ENCODE measurements at places on chromosomes 4 and X.

GRCh38 chr4:48296365-48296764 lies 26.7 kb upstream of the TEC start:
- DNase-seq = no peak

- peak; percentile 67 for DNase-seq
Measured at GRCh38 chr4:108919226-108919893, 156.5 kb upstream of the ETNPPL start.

DNA sequence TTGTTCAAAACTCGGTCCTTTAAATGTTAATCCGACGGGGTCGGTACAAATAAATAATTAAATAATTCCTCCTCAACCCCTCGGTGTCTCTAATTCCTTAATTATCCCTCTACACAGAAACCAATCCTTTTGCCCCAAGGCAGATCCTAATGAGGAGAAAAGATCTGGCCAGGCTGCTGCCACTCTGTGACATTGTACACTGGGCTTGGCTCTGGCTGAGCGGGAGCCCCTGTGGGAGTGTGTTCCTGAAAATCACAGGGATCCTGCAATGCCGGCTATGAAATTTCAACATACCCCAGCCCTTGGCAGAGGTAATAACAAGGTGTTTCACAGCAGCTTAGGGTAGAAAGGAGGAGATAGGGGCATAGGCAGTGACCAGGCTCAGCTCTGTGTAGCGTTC lies 96.0 kb downstream of the DHRSX start:
- no peak for DNase-seq

DNA sequence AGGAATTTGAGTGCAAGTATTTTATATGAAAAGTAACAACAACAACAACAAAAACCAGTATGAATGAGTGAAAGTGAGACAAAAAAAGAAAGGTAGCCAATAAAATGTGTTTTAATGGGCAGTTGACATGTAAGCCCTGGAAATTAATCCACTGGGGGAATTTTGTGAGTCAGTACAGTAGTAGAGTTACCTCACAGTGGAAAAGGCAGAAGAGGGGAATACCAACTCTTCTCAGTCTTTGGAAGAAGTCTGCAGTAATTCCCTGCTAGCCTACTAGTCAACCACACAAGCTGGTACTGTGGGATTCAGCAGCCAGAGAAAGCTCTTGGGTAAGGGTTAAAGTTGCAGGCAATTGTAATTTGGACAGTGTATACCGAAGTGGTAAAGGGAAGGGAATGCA lies 76.3 kb upstream of the IL15 start:
- DNase-seq = no peak

GRCh38 chr4:174320494-174321199 lies 36.9 kb downstream of the CEP44 start:
- no peak for DNase-seq

DNA sequence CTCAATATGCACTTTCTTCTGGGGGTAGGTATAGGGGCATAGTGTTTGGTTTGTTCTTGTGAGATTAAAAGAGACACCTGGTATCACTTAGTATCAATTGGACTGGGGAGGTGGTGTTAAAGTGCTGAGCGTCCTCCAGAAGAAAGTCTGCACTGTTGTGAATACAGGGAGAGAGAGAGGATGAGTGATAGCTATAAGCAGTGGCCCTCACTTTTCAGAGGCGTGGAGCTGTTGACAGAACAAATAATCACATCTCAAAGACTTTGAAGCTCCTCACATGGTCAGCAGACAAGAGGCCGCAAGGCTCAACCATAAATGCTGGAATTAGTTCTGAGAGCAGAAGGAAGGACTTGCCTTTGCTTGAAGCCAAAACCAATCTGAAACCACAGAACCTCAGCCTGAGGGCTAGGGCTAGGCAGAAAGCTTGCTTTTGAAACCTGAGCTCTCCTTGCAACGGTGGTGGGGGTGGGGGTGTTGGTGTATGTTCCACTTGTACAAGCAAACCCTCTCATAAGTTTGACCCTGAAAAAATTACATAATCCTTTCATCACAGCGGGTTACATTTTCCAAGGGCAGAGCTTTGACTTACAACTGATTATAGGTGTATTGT lies 123.2 kb upstream of the SCML1 start:
- DNase-seq = peak; percentile 31

- no peak for DNase-seq
Measured at GRCh38 chr4:113052379-113052951, 3.0 kb downstream of the ANK2 start.

DNA sequence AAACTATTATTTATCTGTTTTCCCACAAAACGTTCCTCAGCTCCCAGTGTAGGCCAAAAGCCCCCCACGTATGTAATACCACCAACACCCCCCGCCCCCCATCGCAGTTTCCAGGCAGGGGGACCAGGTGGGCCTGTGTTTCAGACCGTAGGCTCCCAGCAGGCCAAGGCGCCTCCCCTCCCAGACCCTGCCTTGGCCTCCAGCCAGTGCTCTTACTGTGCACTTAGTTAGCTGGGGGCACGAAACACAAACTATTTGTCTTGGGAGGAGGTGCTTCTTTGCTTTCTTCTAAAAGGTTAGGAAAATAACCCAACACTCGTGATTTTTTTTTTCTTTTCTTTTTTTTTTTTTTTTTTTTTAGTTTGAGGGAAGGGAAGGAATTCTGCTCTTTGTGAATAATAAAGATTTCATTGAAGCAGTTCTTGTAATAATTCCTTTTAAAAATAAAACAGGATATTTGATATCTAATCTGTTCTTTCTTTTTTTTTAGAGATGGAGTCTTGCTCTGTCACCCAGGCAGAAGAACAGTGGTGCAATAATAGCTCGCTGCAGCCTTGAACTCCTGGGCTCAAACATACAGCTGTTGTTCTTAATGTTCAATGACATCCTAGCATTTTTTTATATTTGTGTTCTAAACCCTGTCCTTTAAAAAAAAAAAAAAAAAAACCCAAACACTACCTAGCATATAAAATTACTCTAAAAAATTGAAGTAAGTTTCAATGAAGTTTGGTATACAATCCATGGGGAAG lies 83.0 kb upstream of the CLDN34 start:
- peak; percentile 13 for DNase-seq

- peak; percentile 40 for DNase-seq
Measured at GRCh38 chr4:88159229-88159725, 838 bp upstream of the ABCG2 start.

- no peak for DNase-seq
Measured at GRCh38 chr4:52057196-52057595, 6.1 kb downstream of the SPATA18 start.

- no peak for DNase-seq
Measured at GRCh38 chr4:32789026-32789608, 2068.9 kb downstream of the PCDH7 start.

DNA sequence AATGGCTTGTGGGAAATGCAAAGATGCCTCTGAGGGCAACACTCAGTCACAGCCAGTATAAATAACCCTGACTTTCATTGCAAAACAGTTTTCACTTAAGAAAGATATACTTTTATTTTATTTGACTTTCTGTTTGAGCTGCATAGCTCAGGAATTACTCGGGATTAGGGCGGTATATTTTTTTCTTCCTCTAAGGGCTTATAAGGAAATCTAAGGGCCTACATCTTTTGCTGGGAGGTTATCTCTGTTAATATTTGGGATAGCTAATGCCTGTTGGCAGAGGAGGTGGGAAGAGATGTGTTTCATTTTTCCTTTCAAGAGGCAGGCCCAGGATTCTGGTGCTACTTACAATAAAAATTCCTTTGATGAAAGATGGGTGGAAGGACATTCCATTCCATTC lies 28.8 kb upstream of the EGFL6 start:
- no peak for DNase-seq

DNA sequence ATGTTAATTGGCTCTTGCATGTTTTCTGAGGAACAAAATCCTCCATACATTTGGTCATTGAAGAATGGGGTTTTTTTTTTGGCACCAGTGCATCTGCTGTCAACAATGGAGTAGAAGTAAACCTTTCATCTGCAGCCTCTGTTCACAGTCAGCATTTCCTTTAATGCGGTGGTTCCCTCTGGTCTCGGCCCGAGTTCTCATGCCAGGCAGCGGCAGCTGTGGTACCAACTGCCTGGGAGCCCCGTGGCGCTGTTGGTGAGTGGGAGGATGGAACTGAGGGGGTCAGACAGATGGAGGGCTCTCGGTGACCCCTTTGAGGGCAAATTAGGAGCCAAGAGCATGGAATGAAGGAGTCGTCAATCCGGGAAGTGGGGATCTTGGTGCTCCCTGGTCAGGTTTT lies 114.7 kb downstream of the AFF1 start:
- no peak for DNase-seq

DNA sequence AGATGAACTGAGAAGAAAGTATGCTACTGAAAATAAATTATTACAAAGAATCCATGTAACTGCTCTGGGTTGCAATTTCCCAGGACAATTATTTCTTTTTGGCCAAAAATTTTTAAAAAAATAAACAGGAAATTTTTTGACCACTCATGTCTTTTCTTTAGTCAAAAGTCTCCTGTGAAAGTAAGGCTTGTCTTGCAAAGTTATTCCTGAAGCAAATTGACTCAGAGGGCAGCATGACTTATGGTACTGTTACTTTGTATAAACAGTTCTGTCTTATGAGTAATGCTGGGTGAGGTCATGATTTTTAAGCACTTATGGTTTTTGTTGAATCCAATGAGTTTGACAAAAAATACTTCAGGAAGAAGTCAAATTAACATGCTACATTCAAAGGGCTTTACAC lies 292.8 kb upstream of the ARSJ start:
- no peak for DNase-seq

DNA sequence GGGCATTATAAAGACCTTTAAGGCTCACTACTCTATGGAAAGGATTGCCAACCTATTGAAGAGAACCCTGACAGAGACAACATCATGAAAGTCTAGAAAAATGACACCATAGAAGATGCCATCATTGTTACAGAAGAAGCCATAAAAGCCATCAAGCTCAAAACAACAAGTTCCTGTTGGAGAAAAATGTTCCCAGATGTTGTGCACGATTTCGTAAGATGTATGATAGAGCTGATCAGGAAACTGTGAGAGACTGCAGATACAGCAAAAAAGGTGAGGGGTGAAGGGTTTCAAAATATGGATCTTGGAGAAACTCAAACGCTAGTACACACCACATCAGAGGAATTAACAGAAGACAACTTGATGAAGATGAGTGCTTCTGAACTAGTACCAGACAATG lies 53.3 kb downstream of the WDFY3 start:
- DNase-seq = no peak

DNA sequence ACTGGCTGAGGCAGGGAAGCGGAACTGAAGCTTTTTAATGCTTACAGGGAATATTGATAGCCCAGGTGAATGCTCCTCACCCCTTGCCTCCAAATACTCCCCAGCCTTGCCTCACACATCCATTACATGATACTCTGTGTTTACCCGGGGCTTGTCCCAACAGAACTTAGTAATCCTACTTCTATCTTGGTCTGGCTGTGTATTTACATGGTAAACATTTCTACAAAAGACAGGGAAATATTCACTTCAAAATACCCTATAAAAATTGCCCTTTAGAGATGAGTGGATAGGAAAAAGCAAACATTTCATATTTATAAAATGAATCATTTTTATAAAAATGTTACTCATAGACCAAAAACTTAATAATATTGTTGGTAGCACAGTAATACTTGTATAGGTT lies 120.1 kb downstream of the NHS start:
- DNase-seq = no peak

DNA sequence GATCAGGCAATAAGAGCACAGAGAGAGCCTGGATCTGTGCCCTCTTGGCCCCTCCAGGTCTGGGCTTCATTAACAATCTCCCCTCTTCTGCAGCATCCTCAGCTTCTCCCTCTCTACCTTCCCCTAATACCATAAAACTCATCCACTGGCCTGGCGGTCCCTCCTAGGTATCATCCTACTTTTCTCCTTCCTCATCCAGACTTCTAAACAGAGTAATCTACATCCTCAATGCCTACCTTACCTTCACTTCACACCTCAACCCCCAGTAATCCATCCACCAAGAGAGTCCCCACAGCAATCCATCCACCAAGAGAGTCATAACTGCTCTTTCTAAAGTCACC lies 17.0 kb downstream of the FGFBP1 start:
- DNase-seq = no peak

DNA sequence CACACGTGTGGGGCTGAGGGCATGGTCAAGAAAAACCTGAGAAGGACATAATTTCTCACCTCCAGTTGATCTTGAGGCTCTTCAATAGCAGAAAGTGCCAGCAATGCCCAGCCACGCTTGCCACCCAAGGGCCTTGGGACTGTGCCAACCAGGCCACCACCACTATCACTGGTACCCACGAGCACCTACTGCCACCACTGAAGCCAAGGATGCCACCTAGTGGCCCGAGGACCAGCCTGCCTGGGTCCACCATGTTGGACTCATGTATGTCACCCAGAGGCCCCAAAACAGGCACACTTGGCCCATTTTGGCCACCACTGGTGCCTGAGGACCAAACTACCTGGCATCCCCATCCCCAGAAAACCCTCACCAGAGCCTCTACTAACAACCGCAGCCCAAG lies 191.8 kb downstream of the ADAM29 start:
- DNase-seq = no peak

- no peak for DNase-seq
Measured at GRCh38 chrX:37799936-37800335, 20.1 kb downstream of the CYBB start.

- DNase-seq = no peak
Measured at GRCh38 chr4:122531514-122531913, 75.0 kb upstream of the IL2 start.

- no peak for DNase-seq
Measured at GRCh38 chrX:16082470-16083085, 40.8 kb upstream of the GRPR start.

GRCh38 chrX:81195712-81196111 lies 6.0 kb downstream of the HMGN5 start:
- DNase-seq = peak; percentile 79

DNA sequence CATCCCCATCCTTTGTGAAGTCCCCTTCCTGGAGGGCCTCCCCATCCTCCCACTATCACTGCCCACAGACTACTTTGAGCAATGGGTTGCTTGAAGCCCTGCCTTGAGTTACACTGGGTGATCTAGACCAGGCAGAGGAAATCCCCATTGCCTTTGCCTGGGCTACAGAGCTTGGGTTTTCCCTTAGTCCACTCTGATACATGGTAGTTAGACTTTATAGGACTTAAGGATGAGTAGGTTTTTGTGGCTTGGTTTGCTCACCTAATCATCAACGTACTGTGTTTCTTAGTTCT lies 56.6 kb downstream of the TMEM131L start:
- DNase-seq = no peak

GRCh38 chr4:28799696-28800095 lies 1920.5 kb upstream of the PCDH7 start:
- no peak for DNase-seq

GRCh38 chr4:106095408-106095807 lies 200.1 kb downstream of the NPNT start:
- peak; percentile 27 for DNase-seq

- DNase-seq = no peak
Measured at GRCh38 chr4:19983072-19983471, 268.6 kb upstream of the SLIT2 start.

DNA sequence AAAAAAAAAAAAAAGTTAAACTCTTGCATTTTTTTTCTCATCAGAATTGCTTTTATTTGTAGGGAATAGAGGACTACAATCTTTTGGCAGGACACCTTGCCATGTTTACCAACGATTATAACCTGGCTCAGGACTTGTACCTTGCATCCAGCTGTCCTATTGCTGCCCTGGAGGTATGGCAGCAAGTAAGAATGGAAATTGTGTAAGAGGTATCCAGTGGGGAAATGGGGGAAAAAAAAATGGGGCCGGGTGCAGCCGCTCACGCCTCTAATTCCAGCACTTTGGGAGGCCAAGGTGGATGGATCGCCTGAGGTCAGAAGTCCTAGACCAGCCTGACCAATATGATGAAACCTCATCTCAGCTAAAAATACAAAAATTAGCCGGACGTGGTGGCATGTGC lies 49.8 kb downstream of the WDR19 start:
- no peak for DNase-seq

Data from NCI-H1417 (cell line).